GM23248 (cell line): ENCODE measurements at places on chromosomes 1 and 21.

DNA sequence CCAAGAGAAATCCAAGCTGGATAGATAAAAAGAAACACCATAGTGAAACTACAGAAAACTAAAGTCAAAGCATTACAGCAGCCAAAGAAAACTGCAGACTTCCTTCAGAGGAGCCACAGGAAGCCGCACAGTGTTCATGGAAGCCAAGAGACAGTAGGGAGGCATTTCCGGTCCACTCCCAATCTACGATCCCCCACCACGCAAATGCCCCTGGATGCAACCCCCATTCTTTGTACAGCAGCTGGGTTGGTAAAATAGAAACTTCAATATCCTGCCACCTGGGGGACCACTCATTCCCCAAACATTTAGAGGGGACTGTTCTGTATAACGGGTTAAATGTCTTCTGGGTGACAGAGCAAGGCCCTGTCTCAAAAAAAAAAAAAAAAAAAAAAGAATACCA lies 43.9 kb upstream of the TSPEAR start:
- H3K4me3 ChIP-seq: no peak overlapping the region
- DNase-seq: no peak
- no peak overlapping the region for H3K27ac ChIP-seq

DNA sequence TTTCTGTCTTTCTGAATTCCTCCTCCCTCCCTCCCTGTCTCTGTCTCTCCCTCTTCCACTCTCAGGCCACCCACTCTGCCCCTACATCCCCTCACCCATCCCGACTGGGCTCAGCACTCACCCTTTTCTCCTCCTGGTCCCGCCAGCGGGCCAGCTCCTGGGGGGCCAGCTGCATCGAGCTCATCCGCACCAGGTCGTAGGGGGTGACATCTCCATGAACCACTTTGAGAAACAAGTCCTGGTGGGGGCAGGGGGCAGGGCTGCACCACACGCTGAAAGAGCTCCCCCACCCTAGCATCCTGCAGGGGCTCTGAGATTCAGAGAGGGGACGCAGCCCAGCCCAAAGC lies 17.8 kb downstream of the SPOCD1 start:
- no peaks in the 10 kb centered on the region for H3K36me3 ChIP-seq
- peak overlapping the region; percentile 70 for H3K4me3 ChIP-seq
- DNase-seq: no peak
- H3K4me1 ChIP-seq: peaks cover 24% of the 10 kb centered on the region

DNA sequence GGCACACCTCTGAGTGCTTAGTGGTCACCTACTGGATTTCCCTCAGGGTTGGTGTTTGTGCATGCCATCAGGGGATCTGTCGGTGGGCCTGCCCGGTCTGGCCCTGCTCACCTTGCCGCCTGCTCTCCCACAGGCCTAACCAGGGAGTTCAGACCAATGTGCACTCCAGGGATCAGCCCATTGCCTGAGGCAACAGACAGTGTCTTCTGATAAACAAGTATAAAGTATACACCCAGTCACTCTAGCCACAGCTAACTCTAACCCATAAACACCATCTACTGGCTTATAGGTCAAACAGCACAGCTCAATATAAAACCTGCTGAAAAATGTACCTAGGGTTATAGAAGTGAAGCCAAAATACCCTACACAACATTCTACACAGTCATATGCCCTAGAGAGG lies 1300.0 kb downstream of the PLA2G4A start:
- H3K36me3 ChIP-seq: no peaks in the 10 kb centered on the region
- DNase-seq: peak; percentile 14
- H3K27ac ChIP-seq: no peak overlapping the region
- H3K4me1 ChIP-seq: no peaks in the 10 kb centered on the region
- no peak overlapping the region for H3K4me3 ChIP-seq
- no peaks in the 10 kb centered on the region for H3K27me3 ChIP-seq

GRCh38 chr1:246425895-246426294 lies 81.2 kb downstream of the SMYD3 start:
- no peak overlapping the region for H3K27ac ChIP-seq
- DNase-seq: no peak

DNA sequence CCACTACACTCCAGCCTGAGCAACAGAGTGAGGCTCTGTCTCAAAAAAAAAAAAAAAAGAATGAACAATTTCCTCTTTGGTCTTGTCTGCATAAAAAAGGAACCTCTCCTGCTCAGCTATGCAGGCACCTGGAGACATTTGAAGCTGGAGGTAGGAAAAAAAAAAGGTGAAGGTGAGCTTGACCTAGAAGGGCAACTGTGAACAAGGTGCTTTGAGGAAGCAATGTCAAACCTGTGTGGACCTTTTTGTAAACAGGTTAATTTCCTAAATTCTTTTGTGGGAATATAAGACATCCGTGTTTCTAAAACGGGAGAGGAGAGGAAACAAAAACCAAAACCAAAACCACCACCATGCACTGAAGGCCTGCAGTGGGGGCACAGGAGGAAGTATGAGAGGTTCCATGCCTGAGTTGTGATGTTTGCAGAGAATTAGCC lies 77.5 kb downstream of the SLC45A1 start:
- H3K4me3 ChIP-seq: no peak overlapping the region
- H3K27me3 ChIP-seq: no peaks in the 10 kb centered on the region
- peaks cover 53% of the 10 kb centered on the region for H3K4me1 ChIP-seq
- H3K27ac ChIP-seq: peak overlapping the region; percentile 98
- DNase-seq: no peak
- H3K36me3 ChIP-seq: no peaks in the 10 kb centered on the region; the same call in 1 of the 2 replicates

DNA sequence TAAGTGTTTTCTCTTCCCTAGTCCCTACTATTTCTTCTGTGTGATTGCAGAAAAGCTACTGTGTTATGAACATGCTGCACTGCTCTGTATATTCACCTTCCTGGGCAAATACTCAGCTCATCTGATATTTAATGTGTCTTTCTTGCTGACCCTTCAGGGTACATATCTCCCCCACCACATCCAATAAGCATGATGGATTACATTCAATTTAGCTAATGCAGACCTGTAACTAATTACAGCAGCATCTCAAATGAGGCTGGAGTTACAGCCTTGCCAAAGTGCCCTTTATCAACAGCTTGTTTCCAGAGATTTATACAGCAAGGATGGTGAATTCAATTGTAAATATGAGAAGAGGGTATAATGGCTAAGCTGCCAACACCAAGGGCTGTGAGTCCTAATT lies 144.0 kb downstream of the KCNH1 start:
- no peaks in the 10 kb centered on the region for H3K36me3 ChIP-seq
- no peak overlapping the region for H3K27ac ChIP-seq
- no peak for DNase-seq
- H3K27me3 ChIP-seq: no peaks in the 10 kb centered on the region

DNA sequence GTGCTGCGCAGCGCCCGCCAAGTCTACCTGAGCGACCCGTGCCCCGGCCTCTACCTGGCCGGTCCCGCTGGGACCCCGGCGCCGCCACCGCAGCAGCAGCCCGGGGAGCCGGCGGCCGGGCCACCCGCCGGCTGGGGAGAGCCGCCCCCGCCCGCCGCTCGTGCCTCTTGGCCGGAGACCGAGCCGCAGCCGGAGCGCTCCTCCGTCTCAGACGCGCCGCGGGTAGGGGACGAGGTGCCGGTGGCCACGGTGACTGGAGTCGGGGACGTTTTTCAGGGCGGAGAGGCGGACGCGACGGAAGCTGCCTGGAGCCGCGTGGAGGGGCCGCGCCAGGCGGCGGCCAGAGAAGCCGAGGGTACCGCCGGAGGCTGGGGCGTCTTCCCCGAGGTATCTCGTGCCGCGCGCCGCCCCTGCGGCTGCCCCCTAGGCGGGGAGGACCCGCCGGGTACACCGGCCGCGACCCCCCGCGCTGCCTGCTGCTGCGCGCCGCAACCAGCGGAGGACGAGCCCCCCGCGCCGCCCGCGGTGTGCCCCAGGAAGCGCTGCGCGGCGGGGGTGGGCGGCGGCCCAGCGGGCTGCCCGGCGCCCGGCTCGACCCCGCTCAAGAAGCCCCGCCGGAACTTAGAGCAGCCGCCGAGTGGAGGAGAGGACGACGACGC lies 646 bp downstream of the IER5 start:
- H3K27me3 ChIP-seq: no peaks in the 10 kb centered on the region
- H3K4me3 ChIP-seq: peak overlapping the region; percentile 100
- H3K27ac ChIP-seq: peak overlapping the region; percentile 76
- H3K36me3 ChIP-seq: peaks cover 32% of the 10 kb centered on the region; the same call in 1 of the 2 replicates
- H3K4me1 ChIP-seq: peaks cover 40% of the 10 kb centered on the region
- DNase-seq: peak; percentile 64
